Stimulated activated CD4-positive, alpha-beta T cell treated with anti-CD3 and anti-CD28 coated beads, Interleukin-1b, Interleukin-23, amount 100 ng/mL, for 1 hour (primary cell): ENCODE measurements at places on chromosomes 1 and 21.

GRCh38 chr1:202016022-202016810 lies 5.8 kb downstream of the ELF3 start:
- no peak for DNase-seq

DNA sequence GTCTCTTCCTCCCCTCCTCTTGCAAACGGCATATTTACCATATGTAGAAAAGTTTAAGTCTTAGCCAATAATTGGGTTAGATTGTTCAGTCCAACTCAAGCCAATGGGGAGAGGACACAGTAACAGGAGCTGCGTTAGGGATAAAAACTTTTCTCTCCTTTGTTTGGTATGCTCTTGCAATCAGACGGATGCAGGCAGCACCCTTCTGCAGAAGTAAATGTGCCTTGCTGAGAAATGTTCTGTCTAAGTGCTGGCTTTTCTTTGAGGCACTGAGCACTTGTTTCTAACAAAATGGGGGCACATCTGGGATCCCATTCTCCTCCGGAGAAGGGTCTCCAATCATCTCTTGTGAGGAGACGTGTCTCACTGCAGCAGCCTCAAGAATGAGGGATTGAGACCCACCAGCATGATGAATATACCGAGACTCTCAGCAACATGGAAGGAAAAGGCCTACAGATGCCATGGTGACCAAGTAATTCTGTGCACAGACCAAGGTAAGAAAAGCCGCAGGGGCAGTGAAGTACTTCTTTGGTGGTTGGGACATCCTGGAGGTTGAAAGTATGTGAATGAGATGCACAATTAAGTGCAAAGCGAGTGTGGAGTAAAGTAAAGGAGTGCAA lies 20.7 kb upstream of the GNG4 start:
- no peak for DNase-seq

- DNase-seq, result no peak
Observed at GRCh38 chr1:63363014-63363413, 4.4 kb upstream of the ALG6 start.

DNA sequence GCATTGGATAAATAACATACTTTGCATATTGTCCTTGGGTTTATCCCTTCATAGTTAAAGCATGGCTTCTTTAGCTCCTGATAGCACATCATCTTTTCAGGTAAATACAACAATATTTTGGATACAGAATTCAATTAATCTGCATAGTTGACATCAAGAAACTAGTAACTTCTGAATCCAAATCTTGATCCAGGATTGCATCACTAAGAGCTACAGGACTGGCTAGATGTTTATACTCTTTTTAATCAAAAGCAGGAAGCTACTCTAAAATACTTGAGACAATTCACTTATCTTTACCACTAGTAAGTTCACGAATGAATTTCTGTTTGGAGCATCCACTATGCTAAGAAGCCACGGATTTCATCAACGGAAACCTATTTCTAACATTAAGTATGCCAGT lies 54.2 kb upstream of the SLC44A3 start:
- DNase-seq, result no peak

- DNase-seq, result no peak
Observed at GRCh38 chr1:203558064-203558760, 64.3 kb downstream of the OPTC start.

GRCh38 chr1:16300436-16300835 lies 51.8 kb downstream of the FBXO42 start:
- no peak for DNase-seq

DNA sequence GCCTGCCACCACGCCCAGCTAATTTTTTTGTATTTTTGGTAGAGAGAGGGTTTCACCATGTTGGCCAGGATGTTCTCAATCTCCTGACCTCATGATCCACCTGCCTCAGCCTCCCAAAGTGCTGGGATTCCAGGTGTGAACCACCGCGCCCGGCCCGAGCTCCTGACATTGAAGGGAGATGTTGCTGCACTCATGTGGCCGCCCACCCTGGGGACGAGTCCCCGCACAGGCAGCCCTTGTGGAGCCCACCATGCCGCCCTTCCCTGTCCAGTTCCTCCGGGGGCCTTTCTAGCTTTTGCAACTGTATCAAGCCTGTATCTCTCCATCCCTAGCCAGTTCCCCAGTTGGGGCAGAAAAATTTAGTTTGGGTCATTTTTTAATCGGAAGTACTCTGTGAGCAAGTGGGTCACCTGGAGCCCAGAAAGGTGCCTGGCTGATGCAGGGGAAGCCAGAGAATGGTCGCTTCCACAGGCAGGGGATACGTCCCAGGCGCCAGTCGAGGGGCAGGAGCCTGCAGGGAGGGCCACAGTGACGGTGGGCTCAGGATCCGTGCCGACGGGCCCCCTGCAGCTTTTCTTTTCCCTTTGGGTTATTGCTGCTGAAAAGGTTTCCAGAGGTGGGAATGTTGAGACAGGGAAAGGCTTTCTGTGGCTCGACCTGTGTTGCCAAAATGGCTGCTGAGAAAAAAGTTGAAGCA lies 20.4 kb downstream of the PCNT start:
- DNase-seq, result no peak

DNA sequence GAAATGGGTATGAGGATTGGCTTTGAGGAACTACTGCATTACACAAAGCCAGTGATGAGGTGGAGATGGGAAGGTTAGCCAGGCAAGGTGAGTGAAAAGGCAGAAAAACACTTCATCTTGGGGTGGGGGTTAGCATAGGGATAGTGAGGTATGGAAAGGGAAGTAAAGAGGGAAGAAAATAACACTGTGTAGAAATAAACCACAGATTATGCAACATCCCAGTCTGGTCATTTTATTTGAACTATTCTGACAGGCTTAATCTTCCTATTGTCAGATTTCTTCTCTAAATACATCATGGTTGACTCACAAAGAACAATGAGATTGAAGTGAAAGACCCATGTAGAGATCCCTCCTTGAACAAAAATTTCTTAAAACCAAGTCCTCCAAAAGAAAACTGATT lies 640.2 kb downstream of the PTPRC start:
- DNase-seq, result no peak

- DNase-seq, result no peak
Observed at GRCh38 chr1:204468206-204468605, 26.4 kb downstream of the PIK3C2B start.

DNA sequence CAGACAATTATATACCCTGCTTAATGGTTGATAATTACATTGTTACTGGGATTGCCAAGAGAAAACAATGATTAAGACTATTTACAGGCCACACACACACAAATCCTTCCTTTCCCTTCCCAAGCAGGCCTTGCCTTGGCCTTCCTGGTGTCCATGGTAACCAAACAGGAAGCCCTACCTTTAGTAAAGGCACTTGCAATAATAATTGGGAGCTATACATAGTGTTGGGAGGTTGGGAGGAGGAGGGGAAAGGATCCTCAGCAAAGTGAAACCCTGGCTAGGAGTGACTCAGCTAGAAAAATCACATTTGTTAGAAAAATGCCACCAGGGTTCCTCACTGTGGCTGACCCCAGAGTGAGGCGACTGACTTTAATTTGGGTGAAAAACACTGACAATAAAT lies 122.3 kb upstream of the ADAR start:
- DNase-seq, result no peak

GRCh38 chr1:26789931-26790330 lies 2.2 kb downstream of the PIGV start:
- DNase-seq, result no peak

DNA sequence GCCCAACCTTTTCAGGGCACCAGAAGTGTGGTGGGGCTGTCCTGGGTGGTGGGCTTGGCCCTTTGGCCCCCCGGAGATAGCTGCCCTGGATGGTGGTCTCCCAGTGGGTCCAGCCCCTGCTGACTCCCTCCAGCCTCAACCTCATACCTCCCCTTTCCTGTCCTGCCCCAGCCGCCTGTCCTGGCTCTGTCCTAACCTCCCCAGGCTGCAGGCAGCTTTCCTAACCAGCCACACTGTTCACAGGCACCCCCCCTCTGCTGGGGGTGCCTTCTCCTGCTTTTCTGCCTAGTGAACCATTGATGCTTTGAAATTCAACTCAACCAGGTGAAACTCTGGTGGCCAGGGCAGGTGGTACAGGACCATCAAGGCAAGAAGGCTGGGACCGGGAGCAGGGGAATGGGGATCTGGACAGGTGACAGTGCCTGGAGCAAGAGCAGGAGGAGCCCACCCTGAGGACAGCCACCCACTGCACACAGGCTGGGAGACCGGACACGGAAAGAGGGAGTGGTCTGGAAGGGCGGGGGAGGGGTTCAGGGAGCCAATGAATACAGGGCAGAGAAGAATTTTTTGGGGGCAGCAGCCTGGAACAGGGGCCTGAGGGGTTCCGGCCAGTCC lies 35.9 kb downstream of the RAP1GAP start:
- no peak for DNase-seq

- DNase-seq, result no peak
Observed at GRCh38 chr1:160401487-160401805, 1.1 kb downstream of the VANGL2 start.

DNA sequence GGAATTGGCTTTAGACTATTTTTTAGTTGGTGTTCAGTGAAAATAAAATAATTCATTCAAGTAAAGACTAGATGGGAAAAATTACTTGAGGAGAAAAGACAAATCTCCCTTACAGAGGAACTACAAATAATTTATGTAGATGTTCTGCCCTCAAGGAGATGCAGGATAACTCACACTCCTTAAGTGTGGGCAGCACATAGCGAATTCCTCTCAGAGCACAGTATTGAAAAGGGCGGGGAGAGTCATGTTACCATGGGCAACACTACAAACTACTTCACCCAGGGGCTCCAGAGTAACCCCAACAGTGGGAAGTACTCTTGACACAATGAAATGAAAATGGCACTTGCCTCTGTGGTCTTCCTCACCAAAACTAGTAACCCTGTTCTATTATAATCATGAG lies 20.6 kb upstream of the LAMC2 start:
- no peak for DNase-seq

GRCh38 chr1:182256931-182257330 lies 134.7 kb downstream of the GLUL start:
- DNase-seq, result no peak

GRCh38 chr1:236064674-236065508 lies at the start of gene NID1:
Gene NID1 (minus strand): TSS chr1:236065090. CDS start chr1:236065079, 11 bp downstream.
- DNase-seq, result no peak

DNA sequence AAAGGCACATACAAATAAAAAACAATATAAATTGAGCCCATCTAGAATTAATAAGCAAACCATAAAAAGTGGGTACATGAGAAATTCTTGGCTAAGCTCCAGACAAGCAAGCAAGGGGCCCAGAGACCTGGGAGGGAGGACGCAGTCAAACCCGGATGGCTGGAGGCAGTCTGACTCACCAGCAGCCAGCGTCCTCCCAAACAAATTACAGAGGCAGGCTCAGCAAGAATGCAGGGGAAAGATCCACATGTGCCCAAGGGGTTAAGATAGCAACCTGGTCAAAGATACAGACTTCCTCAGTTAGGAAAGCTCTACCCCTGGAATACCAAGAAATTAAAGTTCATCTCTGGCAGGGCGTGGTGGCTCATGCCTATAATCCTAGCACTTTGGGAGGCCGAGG lies 7.4 kb upstream of the TIAM1 start:
- no peak for DNase-seq

DNA sequence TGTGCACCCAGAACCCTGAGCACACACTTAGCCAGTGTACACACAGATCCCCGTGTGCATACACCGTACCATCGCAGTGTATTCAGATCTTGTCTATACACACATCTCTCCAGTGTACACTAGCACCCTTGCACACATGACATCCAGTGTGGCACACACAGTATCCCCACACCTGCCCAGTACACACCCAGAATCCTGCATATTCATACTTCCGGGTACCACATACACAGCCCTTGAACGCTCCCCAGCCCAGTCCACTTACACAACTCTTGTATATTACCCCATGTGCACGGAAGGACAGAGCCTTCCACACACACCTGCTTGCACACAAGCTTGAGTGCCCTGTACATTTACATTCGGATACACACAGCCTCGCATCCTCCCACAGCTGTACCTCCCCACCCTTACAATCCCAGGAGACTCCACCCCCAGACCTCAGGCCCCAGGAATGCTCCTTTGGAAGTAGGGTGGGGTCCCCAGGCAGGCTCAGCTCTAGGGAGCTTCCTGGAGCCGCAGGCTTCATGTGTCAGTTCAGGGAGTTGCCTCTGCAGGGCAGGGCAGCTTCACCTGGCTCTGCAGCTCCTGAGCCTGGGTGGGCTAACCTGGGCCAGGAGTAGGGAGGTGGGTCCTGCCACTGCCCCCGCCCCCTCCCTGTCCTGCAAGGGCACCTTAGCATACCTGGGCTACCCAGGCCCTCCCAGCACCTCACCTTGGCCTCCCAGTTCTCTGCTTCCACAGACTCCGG lies 46.2 kb downstream of the AHDC1 start:
- no peak for DNase-seq

GRCh38 chr1:29355375-29355774 lies 119.1 kb downstream of the PTPRU start:
- DNase-seq, result no peak

- no peak for DNase-seq
Observed at GRCh38 chr1:201786824-201787223, 42.1 kb upstream of the IPO9 start.

- DNase-seq, result no peak
Observed at GRCh38 chr1:232558954-232559353, 71.0 kb downstream of the SIPA1L2 start.

GRCh38 chr1:10236405-10237156 lies 26.2 kb downstream of the KIF1B start:
- no peak for DNase-seq

GRCh38 chr1:175373786-175374623 lies 181.4 kb upstream of the KIAA0040 start:
- DNase-seq, result no peak

DNA sequence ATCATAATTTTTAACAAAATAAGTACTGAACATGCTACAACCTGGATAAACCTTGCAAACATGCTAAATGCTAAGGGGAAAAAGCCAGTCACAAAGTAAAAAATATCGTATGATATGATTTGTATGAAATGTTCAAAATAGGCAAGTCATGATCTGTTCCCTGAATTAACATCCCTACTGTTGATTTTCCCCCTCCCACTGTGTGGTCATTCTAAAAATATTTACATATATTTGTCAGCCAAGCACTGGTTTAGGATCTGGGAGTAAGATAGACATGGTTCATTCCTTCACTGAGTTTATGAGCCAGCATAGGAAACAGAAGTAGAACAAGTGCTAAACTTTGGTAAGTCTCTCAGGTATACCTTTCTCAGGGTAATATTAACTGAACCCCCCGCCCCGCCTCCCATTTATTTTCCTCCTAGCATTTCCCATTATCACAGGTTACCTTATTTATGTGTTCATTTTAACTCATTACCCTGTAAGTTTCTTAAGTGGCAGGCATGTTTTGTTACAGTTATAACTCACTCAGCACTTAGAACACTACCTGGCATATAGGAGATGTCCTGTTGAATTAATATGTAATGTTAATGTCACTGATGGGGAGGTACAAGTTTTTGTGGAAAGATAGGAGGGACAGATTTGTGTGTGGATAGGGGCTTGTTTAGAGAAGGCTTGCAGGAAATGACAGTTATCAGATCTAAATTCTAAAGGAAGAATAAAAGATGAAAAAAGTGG lies 12.3 kb downstream of the UQCRH start:
- no peak for DNase-seq
